ENCODE measurements at places on chromosomes 12 and 14.

DNA sequence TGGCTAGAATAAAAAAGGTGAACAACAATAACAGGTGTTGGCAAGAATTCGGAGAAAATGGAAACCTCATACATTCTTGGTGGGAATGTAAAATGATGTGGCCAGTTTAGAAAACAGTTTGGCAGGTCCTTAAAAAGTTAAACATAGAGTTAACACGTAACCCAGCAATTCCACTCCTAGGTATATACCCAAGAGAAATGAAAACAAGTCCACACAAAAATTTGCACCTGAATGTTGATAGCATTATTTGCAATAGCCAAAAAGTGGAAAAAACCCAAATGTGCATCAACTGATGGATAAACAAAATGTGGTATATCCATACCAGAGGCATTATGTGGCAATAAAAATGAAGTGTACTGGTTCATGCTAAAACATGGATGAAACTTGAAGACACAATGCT lies 2.3 kb upstream of the MYO1H start:
- DNase-seq, result no peak

GRCh38 chr14:63267171-63267570 lies 51.6 kb downstream of the GPHB5 start:
- no peak for DNase-seq

- DNase-seq, result peak; percentile 4
Observed at GRCh38 chr12:116818341-116818856, 62.8 kb downstream of the HRK start.

- DNase-seq, result no peak
Observed at GRCh38 chr14:53672526-53672925, 284.1 kb downstream of the BMP4 start.

DNA sequence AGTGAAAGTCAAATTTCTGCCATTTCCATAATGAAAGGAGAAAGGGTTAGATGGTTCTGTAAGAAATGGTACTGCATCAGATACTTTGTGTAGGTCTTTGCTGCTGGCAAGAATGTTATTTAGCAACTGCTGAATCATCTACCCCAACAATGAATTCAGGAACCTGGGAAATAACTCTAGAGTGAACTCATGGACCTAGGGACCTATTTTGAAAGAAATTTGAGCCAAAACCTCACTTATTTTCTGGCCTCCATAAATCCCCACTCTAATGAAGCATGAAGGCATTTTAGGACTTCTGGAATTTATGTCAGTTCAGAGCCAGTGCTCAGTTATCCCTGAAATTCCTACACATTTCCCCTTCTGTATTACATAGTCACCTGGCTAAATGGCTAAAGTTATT lies 50.9 kb upstream of the CPNE8 start:
- DNase-seq, result no peak

- DNase-seq, result no peak
Observed at GRCh38 chr14:103103461-103104388, 9.2 kb downstream of the EXOC3L4 start.

GRCh38 chr12:46300910-46301309 lies 32.1 kb upstream of the SLC38A1 start:
- DNase-seq, result no peak

- no peak for DNase-seq
Observed at GRCh38 chr12:125983784-125984500, 918.7 kb downstream of the AACS start.

DNA sequence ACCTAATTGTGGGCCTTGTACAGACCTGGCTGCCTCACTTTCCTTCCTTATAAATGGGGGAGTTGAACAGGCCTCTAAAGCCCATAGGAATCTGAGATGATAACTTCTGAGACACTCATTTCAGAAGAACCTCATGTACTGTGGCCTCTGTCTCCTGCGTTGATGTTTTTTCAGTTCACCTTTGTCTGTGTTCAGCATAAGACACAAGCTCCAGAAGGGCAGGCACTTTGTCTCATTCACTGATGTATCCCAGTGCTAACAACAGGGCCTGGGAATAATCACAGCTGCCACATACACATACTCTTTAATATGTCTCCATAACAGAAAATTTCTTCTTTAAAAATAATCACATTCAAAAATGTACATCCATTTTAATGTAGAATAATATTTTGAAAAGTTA lies 3.3 kb downstream of the FGD6 start:
- no peak for DNase-seq

All from CD4-positive, alpha-beta T cell treated with Interleukin-4 for 4 hours (primary cell).